Keratinocyte (primary cell): ENCODE measurements at places on chromosomes 3 and 15. TPM values are rescaled to one million over a fixed set of nuclear protein-coding genes. Genes with fewer than 3 reads are reported as not detected.

DNA sequence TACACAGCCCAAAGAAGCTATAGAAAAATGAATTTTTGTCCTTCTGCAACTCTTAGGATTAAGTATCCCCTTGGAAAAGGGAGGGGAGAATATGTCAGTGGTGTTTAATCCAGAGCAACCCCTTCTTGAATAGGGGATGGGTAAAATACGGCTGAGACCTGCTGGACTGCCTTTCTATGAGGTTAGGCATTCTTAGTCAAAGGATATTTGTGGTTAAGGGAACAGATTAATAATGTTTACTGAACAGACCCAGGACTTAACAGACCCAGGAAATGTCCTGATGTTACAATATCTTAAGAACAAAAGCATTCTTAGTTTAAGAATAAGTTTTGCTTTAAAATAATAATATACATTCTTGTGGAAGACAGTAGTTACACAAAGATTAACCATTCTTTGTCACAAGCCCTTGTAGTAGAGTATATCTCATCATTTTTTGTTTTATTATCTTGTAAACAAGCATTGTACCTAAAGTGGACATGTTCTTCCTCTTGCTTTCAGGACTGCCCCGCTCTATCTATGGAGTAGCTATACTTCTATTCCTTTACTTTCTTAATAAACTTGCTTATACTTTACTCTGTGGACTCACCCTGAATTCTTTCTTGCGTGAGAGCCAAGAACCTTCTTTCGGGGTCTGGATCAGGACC is 43.8 kb upstream of the B3GALNT1 start:
- no peak for DNase-seq

The FOXB1 gene
- not detected in 3 replicates for polyA plus RNA-seq

The FEZF2 gene
- not detected in 3 replicates for polyA plus RNA-seq

DNA sequence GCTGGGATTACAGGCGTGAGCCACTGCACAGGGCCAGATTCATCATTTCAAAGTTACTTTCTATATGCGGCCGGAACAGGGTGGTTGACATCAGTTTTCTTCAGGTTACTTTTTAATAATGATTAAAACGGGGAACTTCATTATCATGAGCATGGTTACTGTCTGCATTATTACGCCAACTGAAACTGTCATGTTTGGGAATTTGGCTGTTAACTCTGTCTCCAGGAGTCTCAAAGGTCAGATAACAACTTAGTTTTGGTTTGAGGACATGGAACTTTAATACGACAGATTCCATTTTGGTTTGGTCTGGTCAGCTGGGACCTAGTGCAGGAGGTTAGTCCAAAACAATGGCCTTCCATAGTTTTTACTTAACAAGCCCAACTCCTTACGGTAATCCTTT is 8.5 kb downstream of the CYP8B1 start:
- DNase-seq, result no peak

- DNase-seq, result no peak
Observed at GRCh38 chr3:154522036-154522602, 92.1 kb upstream of the GPR149 start.

DNA sequence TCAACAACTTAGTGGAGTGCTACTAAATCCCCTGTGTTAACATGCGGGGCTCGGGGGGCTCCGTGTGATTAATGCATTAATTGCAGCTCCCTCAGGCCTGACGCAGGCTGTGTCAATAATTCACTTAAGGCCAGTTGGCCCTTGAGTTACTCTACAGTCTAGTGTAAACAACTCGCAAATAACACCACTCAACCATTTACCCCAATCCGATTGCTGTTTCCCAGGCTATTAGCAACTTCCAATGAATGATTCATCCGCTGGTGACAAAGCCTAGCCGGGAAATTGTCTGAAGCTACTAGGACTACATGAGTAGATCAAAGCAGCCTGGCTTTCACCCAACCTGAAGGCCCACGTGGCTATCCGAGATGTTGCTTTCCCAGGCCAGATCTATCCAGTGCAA is 121.3 kb upstream of the SOX14 start:
- no peak for DNase-seq

- no peak for DNase-seq
Observed at GRCh38 chr3:160278210-160278609, 53.0 kb downstream of the C3orf80 start.

The ERICH6 gene
- polyA plus RNA-seq, result 0.03 TPM in 2 of 3 replicates, not detected in the other

- DNase-seq, result no peak
Observed at GRCh38 chr3:33067484-33067883, 29.5 kb downstream of the GLB1 start.

The NPAP1 gene
- polyA plus RNA-seq, result not detected in 3 replicates

- DNase-seq, result no peak
Observed at GRCh38 chr15:98868564-98868963, 139.0 kb downstream of the PGPEP1L start.

DNA sequence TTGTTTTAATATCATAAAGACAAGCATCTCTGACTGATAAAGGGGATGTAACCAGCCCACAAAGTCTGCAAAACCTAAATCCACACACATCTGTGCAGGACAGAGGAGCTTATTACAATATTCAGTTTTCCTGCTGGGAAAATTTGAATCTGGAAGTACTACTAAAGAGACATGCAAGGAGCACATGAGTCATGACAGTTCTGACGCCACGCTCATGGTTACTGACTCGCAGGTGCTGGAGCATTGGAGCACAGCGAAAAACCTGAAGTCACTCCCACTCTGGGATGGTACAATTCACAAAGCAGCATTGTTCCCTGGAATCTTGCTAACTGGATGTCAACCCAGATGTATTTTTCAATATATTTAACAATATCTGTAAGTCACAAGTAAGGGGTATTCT is 7.6 kb upstream of the ISL2 start:
- no peak for DNase-seq

The CCNB2 gene
- polyA plus RNA-seq, result 5.5 to 36.9 TPM (median 32.4 TPM) in 3 replicates

The TGFBR2 gene
- polyA plus RNA-seq, result 250 to 402 TPM (median 303 TPM) in 3 replicates

DNA sequence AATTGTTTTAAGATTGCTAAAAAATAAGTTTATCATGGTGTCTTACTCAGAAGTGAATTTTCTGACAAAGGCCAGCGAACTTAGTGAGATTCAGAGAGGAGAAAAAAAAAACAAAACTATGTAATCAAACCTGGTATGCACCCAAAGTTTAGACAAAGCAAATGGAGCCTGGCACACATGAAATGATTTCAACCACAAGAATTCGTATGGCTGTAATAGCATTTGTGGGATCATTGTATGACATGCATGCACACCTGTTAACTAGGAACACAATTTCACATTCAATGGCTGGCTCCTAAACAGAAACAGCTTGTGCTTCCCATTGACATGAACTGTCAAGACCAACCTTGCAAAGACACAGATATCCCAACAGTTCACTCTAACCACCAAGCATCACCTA is 94.6 kb downstream of the ZIC4 start:
- no peak for DNase-seq

The FOXL2NB gene
- 0.38 to 0.95 TPM (median 0.43 TPM) in 3 replicates for polyA plus RNA-seq

The ACTC1 gene
- 0.08 to 0.10 TPM in 2 of 3 replicates, not detected in the other for polyA plus RNA-seq

GRCh38 chr3:107106316-107106715 is 270.9 kb upstream of the CCDC54 start:
- no peak for DNase-seq

- no peak for DNase-seq
Observed at GRCh38 chr3:152797751-152798432, 37.0 kb upstream of the P2RY1 start.

GRCh38 chr3:195748661-195749060 is 27.9 kb downstream of the MUC20 start:
- no peak for DNase-seq

- no peak for DNase-seq
Observed at GRCh38 chr3:101171681-101172191, 148.6 kb downstream of the IMPG2 start.

DNA sequence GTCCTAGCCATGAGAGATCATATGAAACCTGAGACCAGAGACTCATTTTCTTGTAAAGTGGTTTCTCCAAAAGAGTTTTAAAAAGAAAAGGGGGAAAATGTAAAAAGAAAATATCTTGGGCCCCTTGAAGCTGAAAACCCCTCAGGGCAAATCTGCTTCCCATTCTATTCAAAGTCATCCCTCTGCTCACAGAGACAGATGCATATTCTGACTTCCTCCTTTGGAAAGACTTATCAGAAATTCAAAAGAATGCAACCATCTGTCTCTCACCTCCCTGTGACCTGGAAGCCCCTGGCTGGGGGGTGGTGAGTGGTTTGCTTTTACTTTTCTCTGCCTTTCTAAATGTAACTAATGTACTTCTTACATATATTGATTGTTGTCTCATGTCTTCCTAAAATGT is 1154.8 kb downstream of the NSUN3 start:
- no peak for DNase-seq
